ENCODE measurements at places on chromosomes 16 and 17. TPM values are rescaled to one million over a fixed set of nuclear protein-coding genes. Genes with fewer than 3 reads are reported as not detected.
A peak's percentile ranks its signal among the peaks of the same experiment; 100 is the strongest.

The TSNAXIP1 gene
- 0.95 TPM for total RNA-seq

The NOD2 gene
- total RNA-seq, result 0.58 TPM

The GINS2 gene
- 24.1 TPM for total RNA-seq

GRCh38 chr16:66366433-66367299 is at the start of gene CDH5:
CDH5 (plus strand) TSS chr16:66366691; CDS start chr16:66379338, 12,647 bp downstream.
- peak; percentile 90 for DNase-seq

DNA sequence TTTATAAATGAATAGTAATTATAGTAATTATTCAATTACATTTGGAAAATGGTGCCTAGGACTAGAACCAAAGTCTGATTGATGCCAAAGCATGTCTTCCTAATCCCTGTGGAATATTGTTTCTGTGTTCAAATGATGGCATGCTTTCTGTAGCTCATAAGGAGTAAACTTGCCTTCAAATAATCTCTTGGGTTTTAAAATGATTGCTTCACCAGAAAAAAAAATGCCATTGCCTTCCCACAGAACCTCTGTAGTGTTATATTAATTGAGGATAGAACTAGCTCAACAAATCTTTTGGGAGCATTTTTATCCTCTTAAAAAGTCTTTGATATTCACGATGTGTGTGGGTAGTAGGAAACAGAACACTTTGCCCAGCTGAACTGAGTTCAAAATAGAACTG is 7.7 kb upstream of the TMEM100 start:
- no peak for DNase-seq

DNA sequence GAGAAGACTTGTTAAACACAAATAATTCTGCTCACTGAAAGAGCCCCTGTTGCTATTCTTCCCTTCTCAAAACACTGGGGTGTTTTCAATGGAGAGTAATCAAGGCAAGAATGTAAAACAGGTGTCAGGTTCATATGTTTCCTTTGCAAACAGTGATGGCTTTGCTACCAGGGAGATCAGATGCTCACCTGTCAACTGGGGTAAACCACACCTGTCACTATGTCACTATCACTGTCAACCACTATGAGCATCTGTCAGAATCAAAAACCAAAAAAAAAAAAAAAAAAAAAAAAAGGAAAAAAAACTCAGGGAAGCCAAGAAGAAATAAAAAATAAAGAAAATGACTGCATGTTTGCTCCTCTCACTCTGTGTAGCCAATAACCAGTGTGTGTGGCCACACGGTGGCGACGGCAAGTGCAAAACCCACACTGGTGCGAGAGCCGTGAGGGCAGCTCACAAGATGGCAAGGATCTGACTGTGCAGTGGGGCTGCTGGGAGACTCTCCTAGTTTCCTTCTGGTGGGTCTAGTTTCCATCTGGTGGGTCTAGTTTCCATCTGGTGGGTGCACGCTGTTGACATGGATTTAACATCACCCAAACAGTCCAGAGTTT is 22.7 kb downstream of the USP22 start:
- no peak for DNase-seq

- DNase-seq, result no peak
These were observed 107.6 kb upstream of the HLF start for GRCh38 chr17:55157165-55157564.

- DNase-seq, result peak; percentile 42
These were observed at the start of gene TMC6 for GRCh38 chr17:78128551-78129350. TMC6 (minus strand) TSS chr17:78128755; CDS start chr17:78126832, 1,923 bp downstream.
